ENCODE measurements at places on chromosomes 13 and 19.

DNA sequence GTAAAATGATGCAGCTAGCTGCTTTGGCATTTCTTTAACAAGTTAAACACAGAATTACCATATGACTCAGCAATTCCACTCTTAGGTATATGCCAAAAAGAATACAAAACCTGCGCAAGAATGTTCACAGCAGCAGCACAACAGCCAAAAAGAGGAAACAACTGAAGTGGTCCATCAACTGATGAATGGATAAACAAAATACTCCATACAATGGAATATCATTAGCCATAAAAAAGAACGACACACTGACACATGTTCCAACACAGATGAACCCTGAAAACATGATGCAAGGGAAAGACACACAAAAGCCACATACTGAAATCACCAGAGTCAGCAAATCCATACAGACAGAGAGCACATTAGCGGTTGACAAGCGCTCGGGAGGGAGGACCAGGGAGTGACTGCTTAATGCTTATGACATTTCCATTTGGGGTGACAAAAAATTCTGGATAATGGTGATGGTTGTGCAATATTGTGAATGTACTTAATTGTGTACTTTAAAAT lies 3.0 kb downstream of the PCID2 start:
- no peak for ATAC-seq

DNA sequence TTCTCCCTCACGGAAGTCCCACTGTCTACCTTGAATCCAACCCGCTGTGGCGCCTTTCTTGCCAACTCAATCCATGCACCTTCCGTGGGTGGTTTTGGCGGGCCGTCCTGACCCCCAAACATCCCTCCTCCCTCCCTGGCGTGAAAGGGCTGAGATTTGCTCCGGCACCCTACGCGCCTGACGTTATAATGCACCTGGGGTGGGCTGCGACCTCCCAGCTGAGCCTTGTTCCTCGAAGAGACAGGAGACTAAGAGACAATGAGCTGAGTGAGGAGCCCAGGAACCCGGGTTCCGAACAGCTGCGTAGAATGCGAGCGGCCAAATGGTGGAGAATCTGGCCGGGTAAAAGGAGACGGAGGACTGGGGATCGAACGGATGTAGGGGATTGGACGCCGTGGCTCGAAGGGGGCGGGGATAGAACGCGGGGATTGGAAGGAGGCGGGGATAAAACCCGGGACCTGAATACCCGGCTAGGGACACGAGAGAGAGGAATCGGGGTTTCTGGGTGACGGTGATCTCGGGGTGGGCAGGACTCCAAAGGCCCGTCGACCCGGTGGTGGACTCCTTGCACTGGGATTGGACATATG lies at the start of gene CPT1C:
TSS of gene CPT1C (plus strand) at position 461 of the 587 bp plus-strand sequence. CDS start 1,137 bp downstream, outside the sequence.
- peak; percentile 82 for ATAC-seq

DNA sequence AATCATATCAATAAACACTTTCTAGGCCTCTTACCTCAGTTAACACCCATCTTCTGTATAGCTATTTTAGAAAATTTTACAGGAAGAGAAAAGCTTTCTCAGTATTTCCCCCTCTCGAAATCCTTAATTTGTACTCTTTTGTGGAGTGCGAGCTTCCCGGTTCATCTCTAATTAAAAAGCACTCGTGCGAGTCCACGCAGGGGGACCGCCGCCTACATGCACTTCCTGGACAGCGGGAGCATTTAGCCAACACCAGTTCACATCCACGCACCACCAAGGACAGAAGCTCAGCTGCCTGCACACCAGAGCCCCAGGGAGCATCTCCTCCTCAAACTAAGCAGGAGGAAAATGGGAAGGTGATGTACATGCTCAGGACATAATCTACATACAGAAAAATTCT lies 60.0 kb downstream of the RASA3 start:
- no peak for ATAC-seq

- ATAC-seq: no peak
These were observed 184.8 kb downstream of the SHISA2 start for GRCh38 chr13:25867038-25867437.

DNA sequence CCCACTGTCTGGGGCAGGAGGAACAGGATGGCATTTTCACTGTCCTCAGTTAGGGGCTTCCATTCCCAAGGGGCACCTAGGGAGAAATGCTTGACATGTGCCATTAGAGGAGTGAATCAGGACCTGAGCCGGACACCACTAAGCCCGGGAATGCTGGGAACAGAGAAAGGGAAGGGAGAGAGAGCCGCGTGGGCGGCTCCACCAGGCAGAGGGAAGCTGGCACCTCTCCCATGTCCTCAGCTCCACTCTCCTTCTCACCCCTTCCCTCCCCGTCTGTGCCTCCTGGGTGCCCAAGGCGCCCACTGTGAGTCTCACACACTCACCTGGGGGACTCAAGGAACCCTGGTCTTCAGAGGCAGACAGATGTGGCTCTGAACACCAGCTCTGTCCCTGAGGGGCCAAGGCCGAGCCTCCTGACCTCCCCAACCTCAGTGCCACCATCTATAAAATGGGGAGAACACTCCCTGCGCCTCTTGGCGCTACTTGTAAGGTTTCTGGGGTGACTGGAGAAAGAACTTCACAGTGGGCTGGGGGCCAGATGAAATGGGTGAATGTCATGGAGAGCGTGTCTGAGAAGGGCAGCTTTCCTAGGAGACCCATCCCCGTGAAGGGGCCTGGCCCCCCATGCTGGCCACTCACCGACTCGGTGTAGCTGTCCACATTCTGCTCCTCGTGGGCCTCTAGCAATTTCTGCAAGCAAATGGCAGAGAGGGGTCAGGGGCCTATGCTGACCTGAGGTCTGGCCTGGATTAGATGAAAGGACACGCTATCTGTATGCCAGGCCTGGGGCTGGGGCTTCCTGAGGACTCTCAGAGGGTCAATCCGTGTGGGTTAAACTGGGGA lies 5.3 kb upstream of the KPTN start:
- no peak for ATAC-seq

GRCh38 chr13:44031555-44031954 lies 151.9 kb downstream of the LACC1 start:
- no peak for ATAC-seq

- ATAC-seq: no peak
These were observed 47.1 kb downstream of the MLLT1 start for GRCh38 chr19:6232601-6233055.

DNA sequence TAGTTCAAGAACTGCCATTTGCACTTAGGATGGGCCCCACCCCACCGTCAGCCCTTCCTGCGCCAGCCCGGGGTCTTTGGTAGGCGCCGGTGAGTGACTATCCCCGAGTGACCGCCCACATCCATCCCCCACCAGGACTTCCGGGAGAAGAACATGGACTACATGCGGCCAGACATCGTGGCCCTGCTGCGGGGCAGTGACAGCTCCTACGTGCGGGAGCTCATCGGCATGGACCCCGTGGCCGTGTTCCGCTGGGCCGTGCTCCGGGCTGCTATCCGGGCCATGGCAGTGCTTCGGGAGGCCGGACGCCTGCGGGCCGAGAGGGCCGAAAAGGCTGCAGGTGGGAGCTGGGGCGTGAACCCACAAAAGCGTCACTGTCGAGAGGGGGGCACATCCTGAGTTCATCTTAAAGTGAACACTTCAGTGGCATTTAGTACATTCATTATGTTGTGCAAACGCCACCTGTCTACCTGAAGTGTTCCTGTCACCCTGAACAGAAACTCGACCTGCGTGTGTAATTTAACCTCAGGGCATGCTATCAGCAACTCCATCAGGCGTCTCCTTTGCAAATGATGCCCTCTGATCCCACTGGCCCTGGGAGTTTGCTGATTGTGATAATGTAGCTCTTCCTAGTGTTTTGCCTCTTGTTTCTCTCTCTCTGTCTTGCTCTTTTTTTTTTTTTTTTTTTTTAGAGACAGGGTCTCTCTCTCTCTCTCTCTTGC lies 42.4 kb upstream of the USE1 start:
- no peak for ATAC-seq

DNA sequence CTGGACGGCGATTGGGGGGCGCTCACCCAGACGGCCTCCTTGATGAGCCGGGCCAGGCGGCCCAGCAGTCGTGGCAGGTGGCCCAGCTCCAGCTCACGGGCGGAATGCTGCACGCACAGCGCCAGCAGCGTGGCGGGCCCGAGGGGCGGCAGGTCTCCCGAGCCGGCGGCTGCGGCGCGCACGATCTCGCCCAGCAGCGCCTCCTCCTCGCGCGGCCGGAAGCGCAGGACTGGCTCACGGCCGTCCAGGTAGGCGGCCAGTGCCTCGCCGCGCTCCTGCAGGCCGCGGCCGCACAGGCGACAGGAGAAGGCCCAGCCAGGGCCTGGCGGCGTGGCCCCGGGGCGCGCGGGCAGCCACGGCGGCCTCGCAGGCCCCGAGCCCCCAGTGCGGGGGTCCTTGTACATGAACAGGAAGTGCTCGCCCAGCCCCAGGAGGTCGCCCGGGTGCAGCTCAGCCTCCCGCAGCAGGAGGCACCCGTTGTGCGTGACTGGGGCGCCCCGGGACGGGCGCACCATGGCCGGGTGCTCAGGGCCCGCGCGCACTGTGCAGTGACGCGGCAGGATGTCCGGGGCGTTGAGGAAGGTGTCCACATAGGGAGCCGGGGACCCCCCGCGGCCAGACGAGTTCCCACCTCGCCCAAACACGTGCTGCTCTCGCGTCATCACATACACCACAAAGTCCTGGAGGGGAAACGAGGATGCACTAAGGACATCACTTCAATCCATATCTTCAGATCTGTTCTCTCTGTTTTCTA lies 9.6 kb upstream of the MAMSTR start:
- no peak for ATAC-seq

DNA sequence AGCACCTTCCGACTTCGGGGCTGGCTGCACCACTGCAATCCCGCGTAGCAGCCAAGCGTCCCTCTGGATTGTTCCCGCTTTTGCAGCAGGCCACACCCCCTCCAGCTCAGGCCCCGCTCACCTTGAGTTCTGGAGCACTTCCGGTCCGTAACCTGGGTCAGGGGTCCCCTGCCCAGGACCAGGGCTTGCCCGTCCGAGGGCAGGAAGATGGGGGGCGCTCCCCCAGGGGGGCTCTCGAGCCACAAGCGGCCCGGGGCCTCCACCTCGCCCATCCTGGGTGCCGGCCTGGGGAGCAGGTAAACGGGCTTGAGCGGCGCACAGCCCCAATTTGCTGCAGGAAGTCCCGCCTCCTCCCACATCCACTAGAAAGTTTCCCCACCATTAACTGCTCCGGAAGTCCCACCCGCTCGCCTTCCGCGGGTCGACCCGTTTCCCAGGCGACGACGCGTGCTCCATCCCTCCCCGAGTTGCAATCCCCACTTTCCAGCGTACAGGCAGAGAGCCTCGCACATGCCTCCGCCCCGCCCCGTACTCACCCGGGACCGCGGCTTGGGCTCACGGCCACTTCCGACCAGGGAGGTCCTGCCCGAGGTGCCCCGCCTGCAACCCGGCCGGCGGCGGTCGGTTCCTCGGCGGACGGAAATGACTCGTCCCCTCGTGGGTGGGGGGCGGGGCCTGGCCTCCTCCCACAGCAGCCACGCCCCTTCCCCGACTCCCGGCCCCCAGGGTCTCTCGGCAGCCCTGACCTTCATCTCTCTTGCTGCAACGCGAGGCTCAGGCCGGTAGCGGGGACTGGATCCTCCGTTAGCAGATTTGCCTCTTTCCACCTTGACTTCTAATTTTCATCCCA lies at the start of gene PNKP:
TSS of gene PNKP (minus strand) at position 644 of the 850 bp plus-strand sequence. CDS start at position 272, 372 bp downstream.
- peak; percentile 56 for ATAC-seq

DNA sequence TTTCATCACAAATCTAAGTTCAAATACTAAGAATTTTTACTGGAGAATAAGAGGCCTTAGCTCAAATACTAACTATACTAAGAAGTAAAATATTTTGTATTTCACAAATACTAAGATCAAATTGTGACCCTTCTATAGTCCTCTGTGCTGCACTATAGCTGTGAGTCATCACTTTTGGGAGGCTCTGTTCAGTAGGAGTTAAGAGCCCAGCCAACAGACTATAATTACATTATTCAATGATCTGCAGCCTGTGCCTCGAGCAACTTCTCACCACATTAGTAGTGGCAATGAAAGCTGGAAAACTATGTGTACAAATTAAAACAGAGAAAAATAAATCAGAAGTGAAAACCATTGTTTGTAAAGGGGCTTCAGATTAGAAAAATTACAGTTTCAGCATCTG lies 147.3 kb upstream of the GPC6 start:
- no peak for ATAC-seq

- no peak for ATAC-seq
These were observed 7.3 kb upstream of the INAFM1 start for GRCh38 chr19:47267350-47267759.

DNA sequence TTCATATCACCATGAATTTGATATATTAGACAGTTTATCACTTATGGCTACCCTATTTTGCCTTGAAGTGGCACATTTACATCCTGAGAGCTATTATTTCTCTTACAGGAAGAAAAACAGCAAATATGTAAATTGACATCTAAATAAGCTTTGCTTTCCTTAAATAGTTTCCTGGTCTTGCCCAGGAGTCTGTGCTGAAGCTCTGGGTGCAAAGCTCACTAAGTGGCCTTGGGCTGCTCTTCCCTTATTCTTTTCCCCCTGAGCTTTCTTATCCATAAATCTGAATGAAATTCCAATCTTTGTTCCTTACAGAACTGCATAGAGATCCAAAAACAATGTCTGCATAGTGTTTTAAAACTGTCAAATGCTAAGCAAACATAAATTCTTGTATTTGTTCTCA lies 56.3 kb downstream of the TNFSF13B start:
- ATAC-seq: no peak

- no peak for ATAC-seq
These were observed 905.6 kb upstream of the SPRY2 start for GRCh38 chr13:81246556-81246955.

All from activated T-helper 17 cell treated with anti-CD3 and anti-CD28 coated beads, Interleukin-2, amount 50 U/mL, for 72 hours (primary cell).